ENCODE measurements at places on chromosomes 1 and 21.

DNA sequence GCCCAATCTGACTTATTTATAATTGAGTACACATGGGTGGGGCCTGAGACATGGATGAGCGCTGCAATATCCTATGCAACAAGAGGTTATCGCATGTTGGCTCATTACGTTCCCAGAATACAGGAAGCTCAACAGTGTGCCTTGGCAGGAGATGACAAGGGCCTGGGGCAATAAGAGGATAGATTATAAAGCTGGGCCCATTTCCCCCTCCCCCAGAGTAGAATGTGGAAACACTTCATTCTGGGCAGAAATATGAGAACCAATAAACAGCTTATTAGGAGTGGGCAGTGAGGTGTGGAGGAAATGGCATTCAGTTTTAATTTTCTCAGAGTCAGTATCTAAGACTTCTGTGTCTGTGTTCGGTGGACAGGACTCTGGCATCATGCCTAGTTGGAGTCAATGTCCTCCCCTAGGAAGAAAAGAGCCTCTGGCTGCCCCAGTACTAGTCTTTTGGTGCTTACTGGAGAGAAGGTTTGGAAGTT, 92.8 kb downstream of the PIK3R3 start:
- DNase-seq: no peak

DNA sequence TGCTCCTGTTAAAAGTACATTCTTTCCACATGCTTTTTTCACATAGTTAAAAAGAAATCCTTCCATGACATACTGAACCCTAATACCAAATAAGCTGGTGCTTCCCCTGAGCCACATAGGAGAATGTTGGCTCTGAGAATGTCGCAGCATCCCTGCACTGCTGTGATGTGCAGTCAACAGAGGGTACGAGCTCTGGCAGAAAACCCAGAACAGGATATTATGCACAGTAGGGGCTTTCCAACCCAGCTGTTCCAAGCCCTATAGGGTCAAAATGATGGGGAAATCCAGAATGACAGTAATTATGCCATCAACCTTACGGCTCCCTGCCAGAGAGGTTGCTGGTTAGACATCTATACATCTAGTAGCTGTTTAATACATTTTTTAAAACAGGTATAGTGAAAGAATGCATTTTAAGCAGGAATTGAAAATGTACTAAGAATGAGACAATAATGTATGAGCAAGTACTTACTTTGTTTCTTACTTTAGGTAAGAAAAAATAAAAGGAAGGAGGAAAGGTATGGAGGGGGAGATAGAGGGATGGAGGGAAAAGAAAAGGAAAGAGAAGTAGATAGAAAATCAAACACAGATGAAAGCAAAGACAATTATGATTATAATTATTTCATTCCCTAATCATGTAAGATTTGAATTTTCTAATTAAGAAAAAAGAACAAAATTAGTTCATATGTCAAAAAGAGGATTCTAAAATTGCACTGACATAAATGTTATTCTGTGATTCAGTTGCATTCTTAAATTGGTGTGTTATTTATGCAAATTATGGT, 126.0 kb downstream of the NR5A2 start:
- DNase-seq: no peak

- DNase-seq: no peak
Observed at GRCh38 chr21:34229353-34229752, 134.5 kb upstream of the KCNE2 start.

DNA sequence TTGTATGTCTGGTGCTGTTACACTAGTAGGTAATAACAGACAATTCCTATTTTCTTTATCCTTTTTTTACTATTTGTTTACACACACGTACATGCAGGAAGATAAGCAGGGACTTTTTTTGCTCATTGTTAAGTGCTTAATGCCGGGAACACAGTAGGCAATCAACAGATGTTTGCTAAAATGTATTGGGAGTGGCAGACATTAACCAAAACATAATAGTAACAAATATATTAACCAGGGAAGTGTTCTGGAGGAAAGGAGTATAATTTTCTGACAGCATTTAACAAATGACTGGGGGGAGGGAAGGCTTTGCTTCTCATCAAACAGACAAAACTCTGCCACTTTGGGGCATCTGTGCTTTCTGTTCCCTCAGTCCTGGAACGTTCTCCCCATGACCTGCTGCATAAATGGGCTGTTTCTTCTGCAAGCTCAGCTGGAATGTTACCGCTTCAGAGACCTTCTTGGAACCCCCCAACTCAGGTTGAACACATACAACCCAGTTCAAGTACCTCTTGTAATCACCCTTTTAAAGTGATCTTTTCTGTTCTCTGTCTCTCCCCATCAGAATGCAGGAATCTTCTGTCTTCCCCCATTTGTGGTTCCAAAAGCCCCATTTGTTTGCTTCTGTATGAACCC, 2.1 kb downstream of the CR1L start:
- DNase-seq: peak; percentile 50

DNA sequence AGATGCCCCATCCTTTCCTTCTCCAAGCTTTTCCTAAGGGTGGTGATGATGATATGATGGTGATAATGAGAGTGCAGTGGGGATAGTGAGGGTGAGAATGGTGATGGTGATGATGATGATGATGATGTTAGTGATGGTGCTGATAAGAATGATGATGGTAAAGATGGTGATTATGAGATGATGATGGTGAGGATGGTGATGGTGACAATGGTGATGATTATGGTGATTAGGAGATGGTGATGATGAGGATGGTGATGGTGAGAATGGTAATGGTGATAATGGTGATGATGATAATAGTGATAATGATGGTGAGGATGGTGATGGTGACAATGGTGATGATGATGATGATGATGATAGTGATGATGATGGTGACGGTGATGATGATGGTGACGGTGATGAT, 4.0 kb downstream of the BSND start:
- DNase-seq: no peak

DNA sequence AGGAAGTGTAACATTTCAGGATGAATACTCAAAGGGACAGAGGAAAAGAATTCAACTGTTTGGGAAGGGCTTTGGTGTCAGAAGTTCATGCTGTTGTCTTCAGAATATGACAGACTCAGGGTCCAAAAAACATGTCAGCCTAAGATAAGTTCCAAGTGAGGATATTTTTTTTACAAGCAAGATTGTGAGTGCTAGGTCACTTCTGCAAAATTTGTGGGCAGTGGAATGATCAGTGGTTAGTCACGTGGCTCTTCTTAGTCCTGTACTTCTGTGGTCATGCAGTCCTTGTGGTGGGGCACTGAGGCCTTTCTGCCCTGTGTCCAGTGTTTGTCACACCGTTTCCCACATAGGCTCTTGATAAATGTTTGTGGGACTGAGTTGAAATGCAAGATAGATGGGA, 5.2 kb downstream of the RGL1 start:
- DNase-seq: no peak

DNA sequence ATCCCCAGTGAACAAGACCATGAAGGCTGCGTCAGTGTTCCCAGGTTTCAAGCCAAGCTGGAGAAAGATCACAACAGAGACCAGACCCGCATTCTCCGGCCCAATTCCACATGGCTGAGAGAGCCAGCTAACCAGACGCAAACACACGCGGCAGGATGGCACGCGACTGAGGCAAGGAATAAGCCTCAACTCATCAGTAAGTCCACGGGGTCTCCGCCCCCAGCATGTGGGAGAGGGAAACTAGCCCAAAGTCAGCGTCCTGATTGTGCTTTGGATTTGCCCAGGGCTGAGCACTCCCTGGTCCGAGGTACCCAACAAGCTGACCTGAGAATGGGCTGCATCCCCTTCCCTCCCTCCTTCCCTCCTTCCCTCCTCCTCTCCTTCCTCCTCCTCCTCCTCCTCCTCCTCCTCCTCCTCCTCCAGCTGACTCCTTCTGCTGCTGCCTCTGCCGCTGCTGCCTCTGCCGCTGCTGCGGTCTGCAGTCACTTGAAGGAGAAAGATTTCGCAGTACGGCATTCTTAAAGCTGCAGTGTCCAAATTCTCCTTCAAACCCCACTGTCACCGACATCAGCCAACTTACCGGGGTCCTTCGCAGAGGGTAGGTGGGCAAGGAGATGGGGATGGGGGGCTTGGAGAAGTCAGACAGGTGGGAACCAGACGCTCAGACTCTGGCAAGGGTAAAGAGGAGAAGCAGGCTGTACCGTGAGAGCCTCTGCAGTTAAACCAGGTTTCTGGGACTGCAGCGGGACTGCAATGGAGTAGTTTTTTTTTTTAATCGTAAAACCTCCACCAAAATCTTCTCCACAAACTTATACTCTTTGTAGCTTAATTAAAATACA, 33.0 kb upstream of the H6PD start:
- DNase-seq: no peak

GRCh38 chr1:201272799-201273198, 10.5 kb upstream of the PKP1 start:
- no peak for DNase-seq

DNA sequence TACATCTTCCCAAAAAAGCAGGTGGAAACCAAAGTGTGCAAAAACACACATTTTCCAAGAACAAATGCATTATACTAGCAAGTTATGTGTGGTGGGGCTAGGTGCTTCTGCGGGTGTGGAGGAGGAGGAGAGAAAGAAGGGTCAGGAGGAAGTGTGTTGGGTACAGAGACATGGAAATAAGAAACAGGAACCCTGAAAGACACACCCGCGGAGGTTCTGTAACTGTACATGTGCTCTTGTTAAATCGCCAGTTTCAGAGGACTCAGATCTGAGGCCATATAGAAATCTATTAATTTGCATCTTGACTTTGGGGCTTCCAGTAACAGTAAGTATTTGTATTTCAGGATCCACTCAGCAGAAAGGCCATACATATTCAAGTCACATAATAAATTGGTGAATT, 30.9 kb downstream of the ERG start:
- DNase-seq: no peak

DNA sequence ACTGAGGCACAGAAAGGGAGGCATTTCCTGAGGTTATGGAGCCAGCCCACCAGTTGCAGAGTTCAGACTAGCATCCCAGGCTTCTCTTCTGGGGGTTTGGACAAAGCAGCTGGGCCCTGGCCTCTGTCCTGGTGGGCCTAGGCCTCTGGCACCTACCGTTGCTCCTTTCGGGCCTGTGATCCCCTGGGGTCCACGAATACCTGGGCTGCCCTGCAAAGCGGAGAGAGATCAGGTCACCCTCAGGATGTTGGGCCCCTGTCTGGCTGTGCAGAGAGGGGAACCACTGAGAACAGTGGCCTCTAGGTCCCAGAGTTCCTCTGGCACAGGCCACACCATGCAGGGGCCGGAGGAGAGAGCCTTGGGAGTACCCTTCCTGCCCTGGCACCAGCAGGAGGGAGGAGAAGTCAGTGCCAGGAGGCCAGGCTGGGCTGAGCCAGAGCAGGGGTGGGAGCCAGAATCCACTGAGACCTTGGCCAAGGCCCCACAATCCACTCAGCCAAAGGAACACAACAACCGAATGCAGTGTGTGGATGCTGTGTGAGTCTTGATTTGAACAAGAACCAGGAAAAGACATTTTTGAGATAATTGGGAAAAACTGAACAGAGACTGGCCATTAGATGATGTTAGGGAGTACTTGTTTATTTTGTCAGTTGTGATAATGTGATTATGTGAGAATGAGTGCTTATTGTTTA, 8.9 kb downstream of the COL9A2 start:
- DNase-seq: no peak

- no peak for DNase-seq
Observed at GRCh38 chr1:109556563-109556962, 8.1 kb downstream of the GNAI3 start.

- no peak for DNase-seq
Observed at GRCh38 chr1:162756523-162756922, 34.0 kb upstream of the HSD17B7 start.

DNA sequence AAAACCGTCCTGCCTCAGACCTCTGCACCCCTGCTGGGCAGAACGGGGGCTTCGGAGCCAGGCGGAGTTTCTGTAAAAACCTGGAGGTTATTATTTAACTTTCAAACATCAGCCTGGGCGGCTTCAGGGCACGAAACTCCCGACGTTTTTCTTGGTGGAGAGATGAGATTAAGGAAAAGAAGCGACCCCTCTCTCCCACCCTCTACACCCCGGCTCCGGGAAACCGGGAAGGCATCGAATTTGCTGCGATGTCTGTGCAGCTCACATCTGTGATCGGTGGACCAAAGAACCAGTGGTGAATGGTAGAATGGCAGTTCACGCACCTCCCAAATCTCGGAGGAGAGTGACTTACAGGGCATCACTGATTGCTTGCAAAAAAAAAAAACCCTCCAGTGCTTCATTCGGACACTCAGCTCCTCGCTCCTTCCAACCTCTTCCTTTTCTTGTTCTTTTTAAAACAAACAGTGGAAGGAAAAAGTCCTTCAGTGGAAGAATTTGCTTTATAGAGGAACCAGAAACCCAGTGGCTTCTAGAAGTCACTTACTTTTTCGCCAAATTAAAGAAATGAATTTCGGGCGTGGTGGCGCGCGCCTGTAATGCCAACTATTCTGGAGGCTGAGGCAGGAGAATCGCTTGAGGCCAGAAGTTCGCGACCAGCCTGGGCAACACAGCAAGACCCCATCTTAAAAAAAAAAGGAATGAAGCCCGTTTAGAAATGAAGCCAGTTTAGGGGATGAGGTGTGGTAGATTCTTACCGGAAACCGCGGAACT, 884 bp downstream of the PHACTR4 start:
- no peak for DNase-seq

GRCh38 chr21:34544032-34544496, 32.1 kb upstream of the KCNE1 start:
- peak; percentile 19 for DNase-seq

DNA sequence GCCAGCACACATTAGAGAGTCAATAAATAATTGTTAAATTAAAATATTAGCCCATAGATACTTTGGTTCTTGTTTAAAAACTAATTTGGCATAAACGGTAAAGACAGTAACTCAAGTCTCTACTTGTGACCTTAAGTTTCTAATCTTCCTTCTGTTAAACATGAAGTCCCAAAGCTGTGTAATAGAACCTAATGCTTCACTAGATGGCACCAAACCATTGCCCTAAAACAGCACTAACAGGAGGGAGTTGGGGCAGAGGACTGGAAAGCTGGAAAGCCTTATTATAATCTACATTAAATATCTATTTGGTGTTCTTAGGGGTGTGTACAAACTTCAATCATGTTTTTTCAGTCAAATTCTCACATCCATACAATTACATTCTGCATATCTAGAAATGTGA, 176.7 kb downstream of the OLFM3 start:
- peak; percentile 64 for DNase-seq

- no peak for DNase-seq
Observed at GRCh38 chr1:210677533-210677932, 348.8 kb downstream of the HHAT start.

DNA sequence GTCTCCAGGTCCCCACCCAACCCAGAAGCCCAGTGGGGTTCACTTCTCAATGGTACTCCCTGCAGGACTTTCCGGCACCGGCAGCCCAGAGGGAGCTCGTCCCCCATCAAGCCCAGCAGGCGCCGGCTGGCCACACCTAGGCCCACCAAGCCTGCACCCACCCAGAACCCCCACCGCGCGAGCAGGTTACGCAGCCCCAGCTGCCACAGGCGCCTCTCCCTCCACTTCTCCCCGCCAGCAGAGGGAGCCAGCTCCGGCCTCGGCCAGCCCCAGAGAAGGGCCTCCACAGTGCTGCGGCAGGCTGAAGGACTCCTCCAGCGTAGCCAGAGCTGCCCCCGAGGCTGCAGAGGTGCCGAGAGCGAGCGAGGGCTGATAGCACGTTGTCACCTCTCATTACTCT, 722.3 kb downstream of the PLA2G4A start:
- DNase-seq: no peak

- DNase-seq: no peak
Observed at GRCh38 chr1:178544531-178544930, 31.6 kb downstream of the TEX35 start.

Data from NCI-H748 treated with DMSO at 0.1 percent for 48 hours (cell line).